ENCODE measurements at places on chromosomes 5 and 9.

DNA sequence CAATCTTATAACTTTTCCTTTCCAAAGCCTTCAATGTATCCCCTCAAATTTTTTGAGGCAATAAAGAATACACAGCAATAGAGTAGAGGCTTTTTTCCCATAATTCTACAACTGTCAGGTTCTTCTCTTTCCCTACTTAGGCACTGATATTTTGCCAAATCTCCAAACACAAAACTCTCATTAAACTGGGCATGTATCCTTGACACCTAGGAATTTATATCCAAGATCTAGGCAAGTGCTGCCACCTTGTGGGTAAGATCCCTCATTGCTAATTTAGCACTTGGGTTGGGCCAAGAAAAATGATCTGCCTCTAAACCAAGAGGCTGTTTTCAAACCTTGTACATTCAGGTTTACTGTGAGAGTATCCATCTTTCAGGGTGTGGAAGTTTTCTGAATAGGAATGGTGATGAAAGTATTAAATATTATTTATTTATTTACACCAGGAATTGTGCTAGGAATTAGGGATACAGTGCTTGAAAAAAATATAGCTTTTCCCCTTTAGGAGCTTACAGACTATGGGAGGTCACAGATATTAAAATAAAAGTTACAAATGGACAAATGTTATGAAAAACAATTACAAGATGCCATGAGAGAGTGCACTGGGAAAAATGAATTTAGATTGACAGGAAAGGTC lies 17.6 kb downstream of the TSTD2 start:
- DNase-seq = no peak

- DNase-seq = no peak
These were observed 109.0 kb downstream of the FAM174A start for GRCh38 chr5:100644185-100644584.

DNA sequence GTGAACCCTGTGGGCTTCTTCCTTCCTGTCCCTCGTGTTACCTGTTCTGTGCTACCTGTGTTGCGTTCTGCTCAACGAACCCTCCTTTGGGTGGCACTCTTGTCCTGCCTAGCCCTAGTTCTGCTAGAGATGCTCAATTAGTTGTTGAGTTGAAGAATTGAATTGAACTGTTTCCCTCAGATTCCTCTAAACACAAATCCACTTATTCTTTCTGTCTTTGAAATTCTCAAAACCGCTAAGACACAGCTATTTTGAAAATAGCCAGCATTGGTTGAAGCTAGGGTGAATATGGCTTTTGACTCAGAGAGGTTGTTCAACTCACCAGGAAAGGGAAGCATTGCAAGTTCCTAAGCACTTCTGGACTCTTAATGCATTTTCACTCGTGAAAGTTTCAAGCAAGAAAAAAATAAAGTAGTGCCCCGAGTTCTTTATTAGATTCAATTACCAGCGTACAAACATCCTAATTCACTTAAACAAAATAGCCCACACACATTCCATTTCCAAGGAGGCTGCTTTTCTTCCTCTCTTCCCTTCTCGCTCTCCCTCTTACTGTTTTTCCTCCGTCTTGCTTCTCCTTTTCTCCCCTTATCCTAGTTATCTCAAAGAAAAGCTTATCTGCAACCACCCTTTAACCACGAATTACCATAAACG lies 642 bp upstream of the ITGA1 start:
- DNase-seq = no peak

DNA sequence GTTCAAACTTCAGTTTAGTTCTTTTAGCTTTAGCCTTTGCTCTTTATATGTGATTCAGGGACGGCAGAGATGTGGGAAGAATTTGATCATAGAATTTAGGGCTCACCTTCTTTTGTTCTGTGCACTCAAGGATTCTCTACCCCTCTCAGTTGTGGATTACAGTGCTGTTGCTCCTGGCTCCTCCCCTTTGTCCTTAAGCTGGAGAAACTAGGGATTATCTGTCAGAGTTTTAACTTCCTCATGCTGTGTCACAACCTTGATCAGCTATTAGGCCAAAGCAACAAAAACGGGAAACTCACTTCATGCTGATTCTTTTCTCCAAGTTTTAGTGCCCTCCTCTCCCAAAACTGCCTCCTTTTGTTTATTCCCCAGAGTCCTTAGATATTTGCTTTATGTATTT lies 13.0 kb upstream of the PCDHAC2 start:
- DNase-seq = no peak

DNA sequence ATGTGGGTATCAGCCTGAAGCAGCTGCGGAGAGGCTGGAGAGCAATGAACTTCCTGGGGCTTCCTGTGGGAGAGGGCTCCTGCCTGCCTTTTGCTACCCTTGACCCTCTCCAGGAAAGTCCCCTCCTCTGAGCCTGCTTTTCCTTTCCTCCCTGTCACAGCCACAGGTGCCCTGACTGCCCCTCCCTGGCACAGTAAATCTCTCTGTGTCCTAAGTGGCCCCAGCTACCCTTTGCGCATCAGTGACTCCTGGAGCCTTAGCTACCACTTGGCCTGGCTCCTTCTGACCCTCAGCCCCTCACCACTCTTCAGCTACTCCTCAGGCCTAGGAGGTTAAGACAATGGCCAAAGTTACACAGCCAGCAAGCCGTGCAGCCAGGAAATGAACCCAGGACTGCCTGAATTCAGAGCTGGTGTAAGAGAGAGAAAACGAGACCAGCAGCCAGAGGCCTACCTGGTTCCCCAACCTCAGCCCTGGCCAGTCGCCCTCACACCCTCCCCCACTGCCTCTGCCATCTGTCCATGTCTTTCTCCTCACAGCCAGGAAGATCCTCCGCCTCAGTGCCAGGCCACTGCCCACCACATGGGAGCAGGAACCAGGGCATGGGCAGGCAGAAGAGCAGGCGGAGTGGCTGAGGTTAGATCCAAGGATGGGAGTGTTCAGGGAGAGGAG lies 18.6 kb downstream of the CNTFR start:
- DNase-seq = no peak

DNA sequence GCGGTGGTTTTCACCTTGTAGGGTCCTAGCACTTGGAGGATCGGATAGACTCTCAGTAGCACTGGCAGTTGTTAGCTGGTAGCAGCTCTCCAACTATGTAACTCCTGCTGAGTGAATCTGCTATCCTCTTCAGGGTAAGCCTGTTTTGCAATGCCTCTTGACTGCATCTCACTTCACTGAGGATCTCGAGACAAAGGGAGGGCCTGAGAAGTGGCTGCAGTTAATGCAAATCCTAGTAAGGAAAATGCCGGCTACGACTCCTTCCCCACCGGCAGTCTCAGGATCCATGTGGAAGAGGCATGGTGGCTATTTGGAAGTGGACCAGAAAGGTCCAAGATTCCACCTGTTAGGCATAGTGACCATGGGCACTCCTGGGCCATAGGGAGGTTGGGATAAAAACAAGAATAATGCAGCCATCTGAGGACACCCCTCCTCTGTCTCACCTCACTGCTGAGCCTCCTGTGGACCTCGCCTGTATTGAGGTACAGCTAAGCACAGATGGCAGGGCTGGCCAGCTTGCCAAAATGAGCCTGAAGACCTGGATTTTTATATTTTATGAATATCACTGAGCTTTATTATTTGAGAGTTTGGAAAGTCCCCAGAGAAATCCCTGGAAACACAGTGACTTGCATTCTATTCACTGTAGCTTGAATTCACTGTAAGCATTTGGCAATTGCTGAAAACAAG lies 146.0 kb downstream of the LIFR start:
- DNase-seq = no peak

- no peak for DNase-seq
These were observed 157.2 kb downstream of the EFNA5 start for GRCh38 chr5:107513337-107514085.

- DNase-seq = no peak
These were observed 45.4 kb downstream of the SPATA31C2 start for GRCh38 chr9:88092797-88093331.

GRCh38 chr5:140175367-140176030 lies 511 bp downstream of the CYSTM1 start:
- DNase-seq = peak; percentile 36

- no peak for DNase-seq
These were observed 18.2 kb upstream of the STK32A start for GRCh38 chr5:147216552-147217154.

DNA sequence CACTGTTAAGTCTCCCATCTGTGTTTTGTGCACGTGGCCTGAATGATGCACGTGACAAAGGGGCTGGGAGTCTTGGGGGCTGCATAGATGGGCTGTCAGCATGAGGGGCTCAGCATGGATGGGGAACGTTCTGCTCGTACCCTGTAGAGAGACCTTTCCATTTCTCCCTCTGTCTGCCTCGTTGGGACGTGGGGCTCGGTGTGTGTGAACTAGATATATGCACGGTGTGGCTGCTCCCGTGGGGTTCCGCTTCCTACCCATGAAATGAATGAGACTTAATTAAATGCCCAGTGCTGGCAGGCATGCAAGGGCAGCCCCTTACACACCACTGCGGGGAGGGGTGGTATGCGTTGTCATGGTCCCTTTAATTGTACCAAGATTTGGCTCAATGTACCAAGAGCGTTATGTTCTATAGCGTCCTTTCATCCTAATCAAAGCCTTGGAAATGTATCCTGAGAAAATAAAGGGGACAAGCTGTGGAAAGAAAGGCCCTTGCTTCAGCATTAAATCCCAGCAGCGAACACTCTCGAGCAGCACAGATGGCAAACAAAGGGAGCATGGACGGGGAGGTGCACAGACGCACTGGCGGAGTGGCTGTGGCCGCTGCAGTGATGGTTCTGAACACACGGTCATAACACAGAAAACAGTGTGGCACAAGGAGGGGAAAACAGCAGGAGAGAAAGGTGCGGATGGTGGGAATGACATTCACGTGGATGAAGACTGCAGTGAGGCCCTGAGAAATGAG lies 66.8 kb downstream of the RASGEF1C start:
- no peak for DNase-seq

- DNase-seq = no peak
These were observed 49.4 kb downstream of the PLK2 start for GRCh38 chr5:58410441-58410840.

- no peak for DNase-seq
These were observed 76.3 kb upstream of the PCA3 start for GRCh38 chr9:76687861-76688391.

DNA sequence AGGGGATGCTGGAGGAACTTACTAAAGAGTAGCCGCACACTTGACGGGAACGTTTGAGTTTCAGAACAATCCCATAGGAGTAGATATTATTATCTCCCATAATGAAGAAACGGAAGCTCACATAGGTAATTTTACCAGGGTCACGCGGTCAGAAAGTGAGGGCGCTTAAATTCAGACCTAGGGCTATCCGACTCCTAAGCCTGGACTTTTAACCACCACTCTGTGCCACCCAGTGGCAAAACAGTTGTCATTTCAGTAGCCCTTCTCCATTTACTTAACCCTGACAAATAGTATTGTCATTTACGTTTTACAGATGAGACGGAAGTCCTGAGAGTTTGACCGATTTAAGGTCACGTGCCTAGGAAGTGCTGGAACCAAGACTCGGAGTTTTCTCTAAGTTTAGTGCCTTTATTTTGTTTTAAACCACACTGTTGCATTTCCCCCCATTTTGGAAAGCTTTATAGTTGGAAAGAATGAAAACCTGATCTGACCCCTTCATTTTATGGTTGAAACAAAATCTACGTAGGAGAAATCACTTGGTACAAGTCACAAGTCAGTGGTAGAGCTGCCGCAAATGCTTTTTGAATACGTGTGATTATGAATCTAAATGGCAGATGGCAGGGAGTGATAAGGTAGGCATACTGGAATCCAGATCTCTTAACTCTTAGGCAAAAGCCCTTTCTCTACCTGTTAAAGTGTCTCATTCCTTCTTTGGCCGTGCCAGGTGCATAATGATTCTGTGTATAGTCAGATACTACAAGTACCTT lies 650 bp downstream of the MRRF start:
- no peak for DNase-seq

- no peak for DNase-seq
These were observed 5.3 kb upstream of the TJP2 start for GRCh38 chr9:69168709-69169217.

GRCh38 chr5:159003045-159004030 lies 96.4 kb downstream of the EBF1 start:
- DNase-seq = no peak

GRCh38 chr5:93675460-93676450 lies 65.6 kb downstream of the POU5F2 start:
- DNase-seq = no peak

DNA sequence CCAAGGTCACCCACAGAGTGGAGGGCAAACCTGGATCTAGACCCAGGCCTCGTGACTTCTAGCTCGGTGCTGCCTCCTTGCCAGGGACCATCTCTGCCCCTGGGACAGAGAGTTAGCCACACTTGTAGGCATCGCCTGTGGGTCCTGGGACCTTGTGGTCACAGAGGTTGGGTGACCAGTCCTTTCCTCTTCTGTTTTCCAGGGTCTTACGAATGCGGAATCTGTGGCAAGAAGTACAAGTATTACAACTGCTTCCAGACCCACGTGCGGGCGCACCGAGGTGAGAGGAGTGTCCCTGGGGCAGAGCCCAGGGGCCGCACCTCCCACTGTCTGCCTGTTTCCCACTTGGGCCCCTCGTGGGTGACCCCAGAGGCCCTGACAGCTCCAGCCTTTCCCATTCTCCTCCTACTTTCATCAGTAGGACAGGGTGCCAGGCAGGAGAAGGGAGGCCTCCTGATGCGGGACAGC lies 76.3 kb downstream of the AMBP start:
- DNase-seq = no peak

DNA sequence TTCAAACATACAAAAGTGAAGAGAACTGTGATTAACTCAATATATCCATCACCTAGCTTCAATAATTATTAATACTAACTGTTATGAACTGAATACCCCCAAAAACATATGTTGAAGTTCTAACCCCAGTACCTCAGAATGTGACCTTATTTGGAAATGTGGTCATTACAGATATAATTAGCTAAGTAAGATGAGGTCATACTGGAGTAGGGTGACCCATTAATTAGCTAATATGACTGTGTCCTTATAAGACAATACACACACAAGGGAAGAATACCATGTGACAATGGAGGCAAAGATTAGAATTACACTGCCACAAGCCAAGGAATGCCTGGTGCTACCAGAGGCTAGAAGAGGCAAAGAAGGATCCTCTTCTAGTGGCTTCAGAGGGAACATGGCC lies 7.8 kb downstream of the RRAGA start:
- DNase-seq = no peak

DNA sequence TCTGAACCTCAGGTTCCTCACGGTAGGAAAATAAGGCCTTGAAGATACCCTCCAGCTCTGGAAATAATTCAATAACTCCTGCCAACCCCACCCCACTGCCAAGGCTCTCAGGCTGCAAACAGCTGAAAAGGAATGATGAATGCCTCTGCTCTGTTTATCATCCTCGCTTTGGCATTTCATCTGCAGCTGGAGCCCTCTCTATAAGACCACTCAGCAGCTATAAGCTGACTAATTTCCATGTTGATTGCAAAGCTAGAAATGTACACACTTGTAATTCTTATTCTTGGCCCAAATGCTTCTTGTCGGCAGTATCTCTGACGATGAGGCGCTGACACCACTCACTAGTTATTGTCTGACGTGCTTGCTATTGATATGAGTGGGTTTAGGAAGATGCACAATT lies 408.4 kb upstream of the NMUR2 start:
- DNase-seq = no peak

Measured in activated naive CD4-positive, alpha-beta T cell (primary cell).